Activated CD8-positive, alpha-beta T cell treated with anti-CD3 and anti-CD28 coated beads, Interleukin-2, amount 10 ng/mL, durations not matched to agents 7 days and 5 days (primary cell): ENCODE measurements at places on chromosomes 1 and 21. TPM values are rescaled to one million over a fixed set of nuclear protein-coding genes. Genes with fewer than 3 reads are reported as not detected.

SPRR1B gene
- total RNA-seq, result not detected

NBPF20 gene
- 0.18 TPM for total RNA-seq

PLA2G5 gene
- total RNA-seq, result not detected

MRPL37 gene
- total RNA-seq, result 115 TPM

DISP3 gene
- total RNA-seq, result 0.42 TPM
